Subcutaneous adipose tissue (tissue), 4 donors: ENCODE measurements at places on chromosomes 12 and 14. TPM values are rescaled to one million over a fixed set of nuclear protein-coding genes. Genes with fewer than 3 reads are reported as not detected.

Gene COL2A1
- not detected for total RNA-seq

Gene OR10G3
- not detected for total RNA-seq

Gene PPFIA2
- total RNA-seq, result 2.2 TPM

Gene TGM1
- total RNA-seq, result 1.3 TPM

Gene ACSM4
- not detected for total RNA-seq

Gene FAM186B
- total RNA-seq, result 0.66 TPM

Gene RAD51AP1
- total RNA-seq, result 1.8 TPM
